ENCODE measurements at places on chromosomes 7 and 10. TPM values are rescaled to one million over a fixed set of nuclear protein-coding genes. Genes with fewer than 3 reads are reported as not detected.

DNA sequence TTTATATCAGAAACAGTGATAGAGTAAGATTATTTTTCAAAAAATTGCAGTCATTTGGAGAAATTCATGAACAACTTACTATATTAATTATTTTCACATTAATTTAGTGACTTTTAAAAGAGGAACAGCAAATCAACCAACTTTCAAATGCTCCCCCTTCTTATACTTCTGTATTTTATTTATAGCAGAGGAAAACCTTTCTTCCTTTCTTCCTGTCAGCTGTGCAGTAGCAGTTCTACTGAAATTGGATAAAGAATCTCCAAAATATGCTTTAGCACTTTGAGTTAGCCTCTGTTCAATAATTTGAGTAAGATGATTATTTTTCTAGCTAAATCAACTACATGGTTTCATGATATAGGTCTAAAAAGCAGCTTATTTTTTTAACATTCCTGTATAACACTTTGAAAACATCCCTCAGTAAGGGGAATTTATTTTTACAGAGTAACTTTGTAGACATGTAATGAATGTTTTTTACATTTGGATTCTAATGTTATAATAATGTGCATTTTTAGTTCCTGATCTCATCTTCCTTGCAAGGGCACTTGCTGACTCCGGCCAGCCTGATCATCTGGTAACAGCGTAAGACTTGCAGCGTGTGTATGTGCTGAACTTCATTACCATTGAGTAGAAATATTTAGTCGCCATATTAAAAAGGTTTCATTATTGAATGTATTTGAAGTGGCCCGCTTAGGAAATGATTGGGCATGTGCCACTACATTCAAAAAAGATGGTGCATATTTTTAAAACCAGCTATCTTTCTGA lies 158.3 kb upstream of the HDAC9 start:
- DNase-seq: no peak

The ITPRID1 gene
- not detected for polyA plus RNA-seq

The CCDC172 gene
- not detected for polyA plus RNA-seq

- no peak for DNase-seq
These were observed 117.7 kb upstream of the PODXL start for GRCh38 chr7:131674131-131674530.

The BAMBI gene
- 23.2 TPM for polyA plus RNA-seq

- DNase-seq: no peak
These were observed 118.8 kb downstream of the AOAH start for GRCh38 chr7:36605261-36606051.

The RP9 gene
- 25.7 TPM for polyA plus RNA-seq

- DNase-seq: no peak
These were observed 1.3 kb upstream of the TRIM24 start for GRCh38 chr7:138458576-138459412.

DNA sequence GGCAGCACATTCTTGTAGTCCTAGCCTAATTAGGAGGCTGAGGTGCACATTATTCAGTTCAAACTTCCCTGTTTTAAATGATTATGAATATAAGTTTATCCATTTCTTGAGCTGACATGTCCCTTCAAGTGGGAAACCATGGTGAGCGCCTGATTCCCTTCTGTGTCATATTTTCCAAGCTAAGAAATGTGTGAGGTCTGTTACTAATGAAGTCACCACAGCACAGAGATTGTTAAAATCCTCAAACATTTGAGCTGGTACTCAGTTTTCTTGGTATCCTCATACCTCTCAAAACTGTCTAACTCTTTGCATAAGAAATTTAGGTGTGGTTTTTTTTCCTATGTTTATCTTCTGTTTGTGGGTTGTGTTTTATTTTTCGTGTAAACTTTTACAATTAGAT lies 926.8 kb downstream of the GATA3 start:
- DNase-seq: no peak

- DNase-seq: no peak
These were observed 69.6 kb downstream of the NRG3 start for GRCh38 chr10:81944609-81945008.

- peak; percentile 85 for DNase-seq
These were observed 9.7 kb upstream of the ZFAND2A start for GRCh38 chr7:1169409-1170368.

The SLC26A5 gene
- polyA plus RNA-seq: not detected

GRCh38 chr7:21942955-21943354 lies 2.7 kb downstream of the CDCA7L start:
- DNase-seq: no peak

The CNPY1 gene
- not detected for polyA plus RNA-seq

The FAM237B gene
- polyA plus RNA-seq: not detected

DNA sequence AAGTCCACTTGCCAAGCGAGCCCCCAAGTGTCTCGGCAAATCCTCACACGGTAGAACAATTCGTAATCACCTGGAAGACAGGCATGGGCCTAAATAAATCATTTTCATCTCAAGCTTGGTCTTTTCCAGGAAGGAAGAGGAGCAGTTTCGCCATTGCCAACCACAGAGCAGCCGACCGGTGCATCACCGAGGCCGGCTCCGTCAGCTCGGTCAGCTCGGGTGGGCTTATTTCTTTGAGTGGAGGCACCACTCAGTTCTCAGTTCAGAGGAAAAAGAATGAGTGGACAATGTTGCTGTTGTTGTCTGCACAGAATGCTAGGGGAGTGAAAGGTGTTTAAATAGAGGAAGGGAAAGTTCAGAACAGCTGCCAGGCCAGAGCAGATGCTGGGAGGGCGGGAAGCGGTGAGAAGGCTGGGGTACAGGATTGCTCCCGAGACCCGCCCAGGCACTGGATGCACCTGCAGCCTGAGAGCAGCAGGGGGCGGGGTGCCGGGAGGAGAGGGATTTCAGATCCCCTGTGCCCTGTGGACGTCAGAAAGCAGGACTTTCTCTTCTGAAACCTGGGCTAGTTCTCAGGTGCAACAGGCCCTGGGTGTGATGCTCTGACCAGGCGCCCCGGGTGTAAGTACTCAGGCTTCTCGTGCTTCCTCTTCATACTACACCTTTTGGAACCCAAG lies 17.7 kb upstream of the IGFBP3 start:
- no peak for DNase-seq

The DOCK4 gene
- polyA plus RNA-seq: 15.9 TPM

The OR6B1 gene
- polyA plus RNA-seq: not detected

DNA sequence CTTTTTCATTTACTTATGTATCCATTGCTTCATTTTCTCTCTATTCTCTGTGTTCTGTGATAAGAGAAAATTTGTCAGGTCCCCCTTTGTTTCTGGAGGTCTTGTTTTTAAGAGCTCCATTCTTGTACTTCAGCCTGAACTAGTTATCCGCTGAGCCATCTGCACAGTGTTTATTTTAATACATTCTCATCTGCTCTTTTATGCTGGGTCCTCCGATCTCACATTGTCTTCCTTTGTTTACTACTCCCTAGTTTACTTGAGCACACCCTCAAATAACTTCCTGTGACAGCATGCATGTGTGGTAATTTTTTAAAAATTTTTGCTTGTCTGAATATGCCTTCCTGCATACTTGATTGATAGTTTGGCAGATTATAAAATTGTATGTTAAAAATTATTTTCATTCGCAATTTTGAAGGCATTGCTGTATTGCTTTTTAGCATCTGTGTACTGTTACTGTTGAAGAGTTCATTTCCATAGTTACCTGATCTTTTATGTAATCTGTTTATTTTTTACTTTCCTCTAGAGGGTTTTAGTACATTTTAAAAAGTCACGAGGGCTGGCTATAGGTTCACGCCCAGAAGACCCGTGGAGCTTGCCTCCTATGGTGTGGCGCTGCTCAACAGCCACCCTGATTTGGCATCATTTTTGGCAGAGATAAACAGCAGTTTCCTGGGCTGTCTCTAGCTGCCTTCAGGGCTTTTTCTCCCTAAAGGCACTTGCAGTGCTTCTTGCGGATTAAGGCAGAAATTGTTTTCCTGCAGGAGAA lies 31.9 kb downstream of the RSBN1L start:
- DNase-seq: no peak

The GPR15LG gene
- polyA plus RNA-seq: not detected

The SGCE gene
- polyA plus RNA-seq: 61.5 TPM

- no peak for DNase-seq
These were observed 118.5 kb downstream of the RAB18 start for GRCh38 chr10:27622596-27622995.

DNA sequence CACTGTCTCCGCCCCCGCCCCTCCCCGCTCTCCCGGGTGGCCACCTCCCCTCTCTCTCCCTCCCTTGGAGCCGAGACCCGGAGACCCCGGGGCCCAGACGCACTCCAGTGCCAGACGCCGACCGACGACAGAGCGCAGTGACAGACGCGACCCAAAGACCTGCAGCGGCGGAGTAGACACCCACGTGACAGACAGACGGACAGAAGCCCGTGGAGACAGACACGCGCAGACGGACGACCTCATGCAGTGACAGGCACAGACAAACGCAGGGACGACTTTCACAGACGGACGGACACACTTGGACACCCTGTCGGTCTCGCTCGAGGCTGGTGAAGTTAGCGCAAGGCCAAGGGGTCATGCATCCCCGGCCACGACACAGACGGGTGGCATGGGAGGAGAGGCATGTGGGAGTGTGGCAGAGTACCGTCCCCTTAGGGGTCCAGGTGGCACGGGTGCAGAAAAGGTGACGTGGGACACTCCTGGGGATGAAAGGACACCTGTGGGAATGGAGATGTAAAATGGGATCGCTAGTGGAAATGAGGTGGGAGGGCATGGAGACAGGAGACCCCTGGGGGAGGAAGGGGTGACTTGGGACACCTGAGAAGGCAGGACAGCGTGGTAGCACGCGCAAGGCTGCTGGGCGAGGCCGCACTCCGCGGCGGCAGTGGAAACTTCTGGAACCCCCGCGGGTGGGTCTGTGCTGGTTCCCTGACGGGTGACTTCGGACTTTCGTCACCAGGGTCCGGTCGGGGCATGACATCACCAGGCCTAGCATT lies 456 bp upstream of the ACHE start:
- DNase-seq: peak; percentile 52

DNA sequence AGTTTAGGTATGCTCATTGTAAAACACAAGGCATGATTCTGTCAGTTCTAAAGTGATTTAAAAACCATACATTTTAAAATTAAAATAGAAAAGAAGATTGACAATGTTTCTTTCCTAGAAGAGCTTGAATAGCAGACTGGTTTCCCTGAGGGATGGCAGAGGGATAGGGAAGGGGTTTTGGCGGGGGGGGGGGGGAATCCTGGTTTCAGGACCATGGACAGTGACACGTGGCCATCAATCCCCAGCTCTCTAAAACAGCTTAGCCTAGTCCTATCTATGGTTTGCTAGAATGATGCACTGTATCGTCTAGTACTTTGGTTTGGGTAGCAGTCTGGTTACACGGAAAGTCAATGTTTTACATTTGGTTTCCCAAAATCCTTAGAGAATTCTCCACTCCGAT lies 88.7 kb downstream of the PHYHIPL start:
- DNase-seq: no peak

Data from A549 (cell line).